ENCODE measurements at places on chromosomes 12 and 14. TPM values are rescaled to one million over a fixed set of nuclear protein-coding genes. Genes with fewer than 3 reads are reported as not detected.

The HOXC12 gene
- not detected for polyA plus RNA-seq

The SLC5A8 gene
- not detected for polyA plus RNA-seq

The SCN8A gene
- 0.44 TPM for polyA plus RNA-seq

The TGM1 gene
- 1.7 TPM for polyA plus RNA-seq

The AGAP2 gene
- 0.61 TPM for polyA plus RNA-seq

The NOVA1 gene
- 1.1 TPM for polyA plus RNA-seq

The RNU6-8 gene
- not detected for polyA plus RNA-seq

The PRDM4 gene
- polyA plus RNA-seq: 9.3 TPM

The MMP17 gene
- polyA plus RNA-seq: 2.0 TPM

The MAP3K12 gene
- 9.8 TPM for polyA plus RNA-seq

The KRT3 gene
- not detected for polyA plus RNA-seq

The TOX4 gene
- polyA plus RNA-seq: 29.9 TPM

The SYNE3 gene
- 0.76 TPM for polyA plus RNA-seq

The LHX5 gene
- polyA plus RNA-seq: 0.43 TPM

The SLCO1B1 gene
- polyA plus RNA-seq: not detected

The SLC38A1 gene
- polyA plus RNA-seq: 4.7 TPM

The RAD51B gene
- 1.8 TPM for polyA plus RNA-seq

The CISTR gene
- not detected for polyA plus RNA-seq

The COCH gene
- 0.25 TPM for polyA plus RNA-seq

The FOXA1 gene
- polyA plus RNA-seq: 17.4 TPM

The MYL2 gene
- 2.2 TPM for polyA plus RNA-seq

The STAB2 gene
- not detected for polyA plus RNA-seq

The NCOR2 gene
- 27.2 TPM for polyA plus RNA-seq

The LBHD2 gene
- polyA plus RNA-seq: not detected

The CIROP gene
- not detected for polyA plus RNA-seq

The PTGES3 gene
- 97.7 TPM for polyA plus RNA-seq

The OLR1 gene
- 0.48 TPM for polyA plus RNA-seq

The ARMH4 gene
- 0.50 TPM for polyA plus RNA-seq

The OR4N2 gene
- not detected for polyA plus RNA-seq

The DNAI7 gene
- polyA plus RNA-seq: not detected

The TAS2R42 gene
- polyA plus RNA-seq: not detected

The CLEC2D gene
- 6.4 TPM for polyA plus RNA-seq

The MYF6 gene
- polyA plus RNA-seq: not detected

The ZNF385A gene
- 35.1 TPM for polyA plus RNA-seq

The SSTR1 gene
- polyA plus RNA-seq: 11.9 TPM

All from stomach (tissue), 19 donors.